Heart right ventricle (tissue), 16 donors: ENCODE measurements at places on chromosomes 4 and X.

GRCh38 chr4:184575306-184575705 is 73.9 kb downstream of the CASP3 start:
- H3K36me3 ChIP-seq, result no peaks in the 10 kb centered on the region
- no peak for DNase-seq
- no peak overlapping the region for H3K27ac ChIP-seq
- no peaks in the 10 kb centered on the region for H3K27me3 ChIP-seq
- no peak overlapping the region for H3K4me3 ChIP-seq

DNA sequence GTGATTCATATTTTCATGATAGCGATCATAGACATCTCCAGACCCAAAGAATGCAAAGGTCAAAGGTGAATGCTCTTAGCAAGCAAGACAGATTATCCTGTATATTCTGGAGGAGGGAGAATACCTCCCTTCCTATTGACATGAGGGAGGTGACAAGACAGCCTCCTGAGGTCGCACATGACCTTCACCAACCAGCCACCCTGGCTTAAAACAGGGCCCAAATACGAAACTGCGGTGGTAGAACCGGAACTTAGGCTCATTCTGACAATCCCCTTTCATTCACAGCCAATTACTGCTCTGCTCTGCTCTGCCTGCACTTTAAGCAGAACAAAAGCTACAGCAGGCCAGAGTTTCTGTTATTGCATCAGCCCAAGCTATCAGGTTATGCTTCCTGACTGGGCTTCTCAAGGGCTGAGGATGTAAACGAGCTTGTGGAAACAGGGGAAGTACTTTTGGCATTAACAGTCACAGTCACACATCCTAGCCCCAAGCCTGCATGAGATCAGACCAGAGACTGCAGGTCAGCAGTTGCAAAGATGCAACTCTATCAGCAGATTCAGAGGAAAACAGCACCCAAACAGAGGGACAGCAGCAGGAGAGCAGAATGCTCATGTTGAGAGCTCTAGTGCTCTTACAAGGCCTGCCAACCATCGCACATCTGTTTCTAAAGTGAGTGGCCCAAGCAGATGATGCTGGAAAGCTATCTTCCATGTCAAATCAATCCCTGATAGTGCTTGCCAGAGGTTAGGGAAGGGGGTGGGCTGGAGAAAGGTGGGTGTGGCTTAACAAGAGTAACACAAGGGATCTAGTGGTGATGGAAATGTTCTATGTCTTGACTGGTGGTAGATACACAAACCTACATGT is 51.3 kb upstream of the MAP3K15 start:
- no peaks in the 10 kb centered on the region for H3K27me3 ChIP-seq
- H3K4me3 ChIP-seq, result no peak overlapping the region
- H3K36me3 ChIP-seq, result no peaks in the 10 kb centered on the region
- peak overlapping the region; percentile 50 for H3K27ac ChIP-seq
- H3K4me1 ChIP-seq, result no peaks in the 10 kb centered on the region

DNA sequence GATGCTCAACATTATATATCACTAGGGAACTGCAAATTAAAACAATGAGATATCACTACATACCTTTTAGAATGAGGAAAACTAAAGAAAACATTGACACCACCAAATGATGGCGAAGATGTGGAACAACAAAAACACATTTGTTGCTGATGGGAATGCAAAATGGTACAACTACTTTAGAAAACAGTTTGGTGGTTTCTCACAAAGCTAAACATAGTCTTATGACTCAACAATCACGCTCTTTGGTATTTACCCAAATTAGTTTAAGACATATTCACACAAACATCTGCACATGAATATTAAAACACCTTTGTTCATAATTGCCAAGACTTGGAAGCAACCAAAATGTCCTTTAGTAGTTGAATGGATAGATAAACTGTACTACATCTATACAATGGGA is 53.2 kb downstream of the USO1 start:
- no peaks in the 10 kb centered on the region for H3K27me3 ChIP-seq
- H3K36me3 ChIP-seq, result no peaks in the 10 kb centered on the region
- no peak overlapping the region for H3K27ac ChIP-seq
- no peak overlapping the region for H3K4me3 ChIP-seq

- DNase-seq, result no peak
- no peaks in the 10 kb centered on the region for H3K4me1 ChIP-seq
- H3K27me3 ChIP-seq, result no peaks in the 10 kb centered on the region
- H3K27ac ChIP-seq, result no peak overlapping the region
- H3K36me3 ChIP-seq, result no peaks in the 10 kb centered on the region
- H3K4me3 ChIP-seq, result no peak overlapping the region
These were observed 139.8 kb downstream of the HS6ST2 start for GRCh38 chrX:132818638-132819037.

GRCh38 chr4:137685357-137685756 is 153.1 kb upstream of the PCDH18 start:
- H3K27ac ChIP-seq, result no peak overlapping the region
- no peak overlapping the region for H3K4me3 ChIP-seq
- no peak for DNase-seq
- H3K27me3 ChIP-seq, result no peaks in the 10 kb centered on the region
